Kasumi-1 (cell line): ENCODE measurements at places on chromosomes 4 and X.

DNA sequence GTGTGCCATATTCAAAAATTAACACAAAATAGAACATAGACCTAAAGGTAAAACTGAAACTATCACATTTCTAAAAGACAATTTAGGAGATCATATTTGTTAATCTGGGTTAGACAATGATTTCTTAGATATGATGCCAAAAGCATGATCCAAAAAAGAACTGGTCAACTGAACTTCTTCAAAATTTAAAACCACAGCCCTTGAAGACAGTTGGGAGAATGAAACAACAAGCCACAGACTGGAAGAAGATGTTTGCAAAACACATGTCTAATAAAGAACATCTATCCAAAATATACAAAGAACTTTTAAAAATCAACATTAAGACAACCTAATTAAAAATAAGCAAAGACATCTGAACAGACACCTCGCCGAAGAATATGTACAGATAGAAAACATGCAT is 19.5 kb downstream of the COMMD8 start:
- peak; percentile 50 for DNase-seq

DNA sequence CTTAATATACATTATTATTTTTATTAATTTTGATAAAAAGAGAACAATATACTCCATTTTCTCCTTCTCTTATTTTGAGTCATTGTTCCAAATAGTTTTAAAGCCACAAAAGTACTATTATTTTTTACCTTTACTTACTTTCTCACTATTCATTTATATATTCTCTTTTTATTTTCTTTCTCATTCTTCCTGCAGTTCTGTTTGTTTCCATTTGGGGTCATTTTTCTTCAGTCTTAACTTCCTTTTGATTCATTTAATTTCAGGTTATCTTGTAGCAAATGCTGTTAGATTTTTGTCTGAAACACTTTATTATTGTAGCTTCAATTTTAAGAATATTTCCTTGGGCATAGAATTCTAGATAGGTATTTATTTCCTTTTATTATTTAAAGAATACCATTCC is 438.6 kb upstream of the EPHA5 start:
- DNase-seq: peak; percentile 5

DNA sequence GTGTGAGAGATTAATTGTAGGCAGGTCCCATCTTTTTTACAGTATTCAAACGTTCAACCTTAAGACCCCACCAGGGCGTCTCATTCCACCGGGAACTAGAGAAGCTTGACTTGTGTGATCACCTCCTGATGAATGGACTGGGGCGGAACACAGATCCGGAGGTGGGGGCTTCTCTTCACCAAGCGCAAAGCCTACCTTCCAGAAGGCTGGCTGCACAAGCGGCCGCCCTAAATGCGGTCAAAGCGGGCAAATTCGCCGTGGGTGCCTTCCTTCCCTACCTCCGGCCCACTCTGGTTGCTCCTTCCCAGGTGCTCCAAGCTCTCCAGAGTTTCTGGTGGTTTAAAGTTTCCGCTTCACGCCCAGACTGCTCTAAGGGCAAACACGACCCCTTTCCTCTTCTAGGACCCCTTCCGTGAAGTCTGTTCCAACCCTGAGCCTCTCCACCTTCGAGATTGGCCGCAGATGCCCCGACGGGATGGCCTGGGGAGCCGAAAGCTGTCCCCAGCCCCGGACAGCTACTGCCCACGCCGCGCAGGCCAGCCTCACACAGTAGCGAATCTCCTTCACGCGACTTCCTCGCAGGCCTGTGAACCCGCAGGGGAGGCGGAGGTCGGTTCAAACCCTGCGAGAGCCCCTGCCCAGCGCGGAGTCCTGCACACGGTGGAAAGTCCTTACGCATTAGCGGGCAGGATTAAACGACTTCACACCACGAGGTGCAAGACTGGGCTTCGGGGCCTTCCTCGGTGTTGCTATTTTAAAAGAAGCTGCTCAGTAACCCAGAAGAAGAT is 1.6 kb upstream of the WWC2 start:
- DNase-seq: no peak

DNA sequence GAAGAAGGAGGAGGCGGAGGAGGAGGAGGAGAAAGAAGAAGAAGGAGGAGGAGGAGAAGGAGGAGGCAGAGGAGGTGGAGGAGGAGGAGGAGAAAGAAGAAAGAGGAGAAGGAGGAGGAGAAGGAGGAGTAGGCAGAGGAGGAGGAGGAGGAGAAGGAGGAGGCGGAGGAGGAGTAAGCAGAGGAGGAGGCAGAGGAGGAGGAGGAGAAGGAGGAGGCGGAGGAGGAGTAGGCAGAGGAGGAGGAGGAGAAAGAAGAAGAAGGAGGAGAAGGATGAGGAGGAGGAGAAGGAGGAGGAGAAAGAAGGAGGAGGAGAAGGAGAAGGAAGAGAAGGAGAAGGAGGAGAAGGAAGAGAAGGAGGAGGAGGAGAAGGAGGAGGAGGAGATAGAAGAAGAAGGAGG is 19.9 kb downstream of the MRFAP1 start:
- DNase-seq: no peak

GRCh38 chr4:150007512-150007911 is 70.7 kb upstream of the DCLK2 start:
- no peak for DNase-seq

DNA sequence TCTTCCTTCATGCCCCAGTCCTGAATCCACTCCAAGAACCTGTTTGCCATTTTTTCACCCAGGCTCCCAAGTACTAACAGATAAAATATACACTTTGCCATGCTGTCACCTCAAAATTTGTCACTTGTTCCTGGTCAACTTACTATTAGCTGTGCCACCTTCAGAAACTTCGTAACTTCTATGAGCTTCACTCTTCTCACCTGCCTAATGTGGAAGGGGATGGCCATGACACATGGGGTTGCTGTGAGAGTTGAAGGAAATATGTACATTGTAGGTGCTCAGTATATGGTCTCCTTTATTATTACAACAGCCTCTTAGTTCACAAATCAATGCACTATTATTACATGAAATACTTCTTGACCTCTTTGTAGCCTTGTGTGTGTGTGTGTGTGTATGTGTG is 10.4 kb downstream of the TMSB4X start:
- no peak for DNase-seq

- no peak for DNase-seq
Observed at GRCh38 chrX:50168241-50168687, 32.5 kb downstream of the AKAP4 start.

- DNase-seq: no peak
Observed at GRCh38 chr4:122702939-122703338, 29.6 kb upstream of the BBS12 start.

- no peak for DNase-seq
Observed at GRCh38 chr4:8504279-8505007, 63.9 kb downstream of the TRMT44 start.

DNA sequence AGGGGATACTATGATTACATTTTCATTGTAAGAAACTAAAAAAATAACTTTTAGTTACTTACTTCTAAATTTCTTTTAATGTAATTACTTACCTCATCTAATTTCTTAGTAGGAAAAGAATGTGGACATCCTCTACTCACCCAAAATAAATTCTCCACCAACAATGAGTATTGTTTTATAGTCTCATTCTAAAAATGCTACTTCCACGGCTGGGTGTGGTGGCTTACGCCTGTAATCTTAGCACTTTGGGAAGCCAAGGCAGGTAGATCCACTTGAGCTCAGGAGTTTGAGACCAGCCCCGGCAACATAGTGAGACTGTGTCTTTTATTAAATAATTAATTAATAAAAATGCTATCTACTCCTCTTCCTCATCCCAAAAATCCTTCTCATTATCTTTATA is 99.8 kb downstream of the PPA2 start:
- no peak for DNase-seq

DNA sequence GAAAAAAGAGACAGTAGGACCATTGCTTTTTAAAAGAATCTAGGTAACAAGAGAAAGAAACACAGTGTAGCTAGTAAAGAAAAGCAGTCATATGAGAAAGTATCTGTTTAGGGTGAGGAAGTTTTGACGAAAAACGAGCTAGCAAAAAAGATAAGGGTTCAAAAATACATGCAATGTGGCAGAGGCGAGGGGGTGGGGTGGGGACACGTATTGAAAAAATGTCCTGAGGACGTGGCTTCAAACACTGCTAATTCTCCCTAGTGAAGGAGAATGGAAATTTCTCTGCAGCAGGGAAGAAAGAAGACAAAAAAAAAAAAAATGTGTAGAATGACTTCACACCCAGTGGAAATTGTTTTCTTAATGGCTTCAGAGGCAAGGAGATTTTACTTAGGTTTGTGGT is 856.4 kb upstream of the INTU start:
- DNase-seq: no peak

DNA sequence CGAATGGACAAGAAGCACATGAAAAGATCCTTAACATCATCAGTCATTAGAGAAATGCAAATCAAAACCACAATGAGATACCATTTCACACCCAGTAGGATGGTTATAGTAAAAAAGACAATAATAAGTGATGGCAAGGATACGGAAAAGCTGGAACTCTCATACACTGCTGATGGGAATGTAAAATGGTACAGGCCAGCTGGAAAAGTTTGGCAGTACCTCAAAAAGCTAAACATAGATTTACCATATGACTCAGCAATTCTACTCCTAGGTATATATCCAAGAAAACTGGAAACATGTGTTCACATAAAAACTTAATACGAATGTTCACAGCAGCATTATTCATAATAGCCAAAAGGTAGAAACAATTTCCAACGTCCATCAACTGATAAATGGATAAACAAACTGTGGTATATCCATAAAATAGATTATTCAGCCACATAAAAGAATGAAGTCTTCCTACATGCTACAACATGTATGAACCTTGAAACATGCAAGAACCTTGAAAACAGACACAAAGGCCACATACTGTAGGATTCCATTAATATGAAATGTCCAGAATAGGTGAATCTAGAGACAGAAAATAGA is 11.9 kb downstream of the RPS6KA3 start:
- DNase-seq: no peak

DNA sequence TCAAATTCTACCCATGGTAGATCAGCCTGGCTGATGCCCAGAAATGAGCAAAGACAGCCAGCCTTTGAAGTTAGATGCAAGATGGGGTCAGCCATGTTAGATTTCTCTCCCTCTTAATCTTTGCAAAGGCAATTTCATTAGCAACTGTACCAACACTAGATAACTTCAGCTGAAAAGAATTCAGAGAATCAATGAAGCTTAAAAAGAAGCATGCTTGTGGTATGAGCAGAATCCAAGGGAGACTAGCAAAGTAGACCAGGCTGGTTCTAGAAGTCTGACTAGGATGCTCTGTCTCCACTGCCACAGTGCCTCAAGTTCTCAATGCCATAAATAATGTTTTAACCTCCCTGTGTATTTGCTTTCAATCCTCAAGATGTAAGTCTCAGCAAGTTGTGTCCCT is 247.3 kb downstream of the SLC7A11 start:
- no peak for DNase-seq

DNA sequence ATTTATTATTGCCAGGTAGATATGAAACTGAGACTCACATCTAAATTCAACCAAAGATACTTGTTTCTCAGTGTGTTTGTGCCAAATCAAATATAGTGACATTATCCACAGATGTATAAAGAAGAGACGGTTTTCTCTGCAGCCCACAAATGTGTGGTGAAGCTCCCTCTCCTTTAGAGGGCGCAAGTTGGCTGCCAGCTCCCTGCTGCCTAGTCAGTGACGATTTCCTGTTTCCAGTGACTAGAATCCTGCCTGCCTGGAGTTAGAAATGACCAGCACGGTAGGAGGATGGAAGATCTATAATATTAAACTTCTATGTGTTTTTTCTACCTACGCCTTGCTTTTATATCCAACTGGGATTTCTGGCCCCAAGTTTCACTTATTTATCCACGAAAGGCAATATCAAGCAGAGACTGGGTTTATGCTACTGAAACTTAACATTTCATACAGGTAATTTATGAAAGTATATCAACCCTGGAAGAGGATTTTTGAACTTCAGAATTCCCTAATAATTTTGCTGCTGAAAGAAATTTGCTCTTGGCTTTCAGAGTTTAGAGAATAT is 1793.7 kb upstream of the TENM3 start:
- peak; percentile 74 for DNase-seq

- DNase-seq: no peak
Observed at GRCh38 chr4:152678841-152679240, 956 bp downstream of the TMEM154 start.

DNA sequence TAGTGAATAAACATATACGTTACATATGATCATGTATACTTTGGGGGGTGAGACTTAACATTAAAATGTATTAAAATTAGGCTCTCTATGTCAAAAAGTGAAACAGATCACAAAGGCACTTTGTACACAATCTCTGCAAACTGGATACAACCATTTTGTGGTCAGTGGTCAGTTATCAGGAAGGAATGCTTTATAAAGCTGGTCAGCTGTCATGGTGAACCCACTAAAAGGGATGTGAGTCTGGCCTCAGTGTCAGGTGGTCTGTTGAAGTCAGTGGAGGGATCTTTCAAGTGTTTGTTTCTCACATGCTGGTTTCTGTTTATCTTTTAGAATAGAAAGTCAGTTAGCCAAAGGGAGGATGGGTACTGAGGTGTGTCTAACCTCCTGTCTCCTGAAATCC is 875.5 kb upstream of the INTU start:
- DNase-seq: no peak

DNA sequence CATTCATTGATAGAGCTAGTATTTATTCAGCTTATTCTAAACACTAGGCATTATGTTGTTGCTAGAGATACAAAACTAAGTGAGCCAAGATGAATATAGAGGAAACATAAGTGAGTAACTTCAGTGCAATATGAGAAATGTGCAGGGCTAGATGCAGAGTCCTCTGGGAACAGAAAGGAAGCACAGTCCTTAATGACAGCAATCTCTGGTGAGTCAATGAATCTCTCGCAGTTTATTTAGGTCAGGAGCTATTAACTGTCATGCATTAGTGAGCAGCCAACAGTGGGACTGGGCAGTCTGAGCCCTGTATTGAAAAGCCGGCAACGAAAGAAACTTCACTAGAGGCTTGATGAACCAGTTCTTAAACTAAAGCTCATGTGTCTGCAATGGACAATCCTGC is 598.1 kb upstream of the MAGEB2 start:
- DNase-seq: no peak

DNA sequence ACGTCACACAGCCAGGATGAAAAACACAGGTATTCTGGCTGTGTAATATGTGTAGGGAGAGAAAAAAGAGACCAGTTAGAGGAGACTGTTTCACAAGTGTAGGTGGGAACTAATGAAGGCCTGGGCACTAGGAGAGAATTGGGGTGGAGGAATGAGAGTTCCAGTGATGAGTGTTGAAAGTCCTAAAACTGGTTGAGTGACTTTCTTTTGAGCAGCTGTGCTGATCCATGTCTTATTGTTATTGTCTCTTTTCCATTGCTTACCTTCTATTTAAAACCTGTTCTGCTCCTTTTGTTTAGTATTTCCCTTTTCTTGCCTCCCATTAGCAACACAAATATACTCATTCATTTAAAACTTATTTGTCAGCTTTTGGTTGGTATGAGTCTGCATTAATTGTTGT is 88.7 kb downstream of the PDLIM5 start:
- DNase-seq: no peak

DNA sequence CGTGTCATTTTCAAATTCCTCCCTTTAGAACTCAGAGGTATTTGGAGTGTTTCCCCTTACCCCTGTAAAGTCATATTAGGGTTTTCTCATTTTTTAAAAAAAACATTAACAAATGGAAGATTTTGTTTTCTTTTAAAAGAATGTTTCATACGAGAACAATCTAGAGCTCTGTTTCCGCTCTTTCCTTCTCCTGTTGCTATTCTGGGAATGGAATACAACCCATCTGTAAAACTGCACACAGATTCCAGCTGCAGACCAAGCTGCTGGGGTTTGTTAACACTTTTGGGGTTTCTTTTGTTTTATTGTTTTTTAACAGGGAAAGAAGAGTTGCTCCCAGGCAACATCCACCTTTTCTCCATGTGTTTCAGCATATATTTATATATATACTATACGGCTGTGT is 61.3 kb downstream of the HCCS start:
- DNase-seq: no peak

- DNase-seq: no peak
Observed at GRCh38 chr4:150600812-150601445, 19.0 kb downstream of the MAB21L2 start.
